Stimulated activated CD8-positive, alpha-beta memory T cell treated with anti-CD3 and anti-CD28 coated beads, Interleukin-15, amount 100 ng/mL, for 48 hours (primary cell): ENCODE measurements at places on chromosomes 12 and 14.

GRCh38 chr12:94191023-94191422, 42.6 kb downstream of the PLXNC1 start:
- no peak for DNase-seq

- no peak for DNase-seq
These were observed 57.9 kb upstream of the TMX1 start for GRCh38 chr14:51182131-51182565.

- no peak for DNase-seq
These were observed 122.8 kb upstream of the PDE3A start for GRCh38 chr12:20245491-20245890.

DNA sequence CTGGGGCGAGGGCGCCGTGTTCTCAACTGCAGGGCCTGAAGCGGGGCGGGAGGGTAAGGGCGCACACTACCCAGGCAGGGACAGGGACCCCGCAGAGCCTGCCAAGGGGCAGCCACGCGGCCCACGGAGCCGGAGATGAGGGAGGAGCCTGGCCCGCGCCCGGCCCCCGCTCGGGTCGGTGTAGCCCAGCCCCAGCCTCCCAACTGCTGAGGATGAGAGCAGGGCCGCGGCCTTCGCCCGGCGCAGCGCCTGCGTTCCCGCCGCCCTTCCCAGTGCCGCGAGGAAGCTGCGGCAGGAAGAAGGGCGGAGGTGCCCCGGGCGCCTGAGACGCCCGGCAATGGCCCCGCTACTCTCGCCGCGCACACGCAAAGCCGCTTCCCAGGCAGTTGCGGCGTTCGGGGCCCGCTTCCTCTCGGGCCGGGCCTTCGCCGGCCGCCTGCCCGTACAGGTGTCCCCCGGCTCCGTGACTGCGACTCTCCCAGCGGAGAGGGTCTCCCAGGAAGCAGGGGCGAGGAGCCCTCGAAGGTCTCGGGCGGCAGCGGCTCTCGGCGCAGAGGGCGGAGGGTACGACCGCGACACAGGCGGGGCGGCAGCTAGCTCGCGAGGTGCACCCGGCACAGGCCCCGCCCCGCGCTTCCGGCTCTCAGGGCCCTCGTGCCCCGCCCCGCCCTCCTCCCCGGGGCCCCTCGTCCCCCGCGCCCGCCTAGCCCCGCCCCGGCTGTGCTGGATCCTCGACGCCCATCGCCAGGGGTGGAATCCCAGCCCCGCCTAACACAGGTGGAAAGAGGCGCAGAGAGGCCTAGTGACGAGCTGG, 24.8 kb upstream of the YY1 start:
- DNase-seq, result peak; percentile 91

- DNase-seq, result no peak
These were observed 387.0 kb downstream of the RPS29 start for GRCh38 chr14:49199159-49199558.

GRCh38 chr12:11821386-11822080, 172.1 kb downstream of the ETV6 start:
- DNase-seq, result no peak

- DNase-seq, result no peak
These were observed 37.3 kb upstream of the E2F7 start for GRCh38 chr12:77102691-77103090.

GRCh38 chr12:98332642-98333041, 182.7 kb upstream of the TMPO start:
- no peak for DNase-seq

GRCh38 chr12:51232642-51233041, 6.0 kb upstream of the DAZAP2 start:
- no peak for DNase-seq

DNA sequence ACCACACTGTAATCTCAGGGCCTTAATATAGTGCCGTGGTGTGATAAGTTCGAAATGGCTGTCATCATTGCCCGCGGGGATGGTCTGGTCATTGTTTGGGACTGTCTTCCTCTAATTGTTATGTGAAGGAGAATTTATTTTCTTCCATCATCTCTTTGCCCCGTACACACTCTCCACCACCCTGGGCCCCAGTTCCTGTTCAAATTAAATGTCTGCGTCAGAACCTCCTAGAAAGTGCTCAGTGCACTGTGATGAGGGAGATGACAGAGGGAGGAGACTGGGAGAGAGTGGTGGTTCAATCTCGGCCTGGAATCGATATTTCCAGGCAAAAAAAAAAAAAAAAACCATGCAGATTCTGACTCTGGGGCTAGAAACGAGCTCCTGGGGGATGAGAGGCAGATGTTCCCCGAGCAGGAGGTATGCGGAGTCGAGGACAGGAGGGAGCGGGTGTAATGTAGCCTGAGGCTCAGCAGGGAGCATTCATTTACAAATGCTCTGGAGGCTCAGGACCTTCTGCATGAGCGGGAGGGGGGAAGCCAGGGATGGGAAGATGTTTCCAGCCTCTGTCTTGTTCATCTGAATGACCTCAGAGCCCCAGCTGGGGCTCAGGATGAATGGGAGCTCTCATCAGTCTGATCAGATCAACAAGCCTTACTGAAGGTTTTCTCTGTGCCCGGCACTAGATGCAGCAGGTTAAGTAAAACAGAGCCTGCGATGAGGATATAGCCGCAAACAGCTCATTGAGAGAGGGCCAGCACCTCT, 219.5 kb downstream of the TBX5 start:
- DNase-seq, result no peak

DNA sequence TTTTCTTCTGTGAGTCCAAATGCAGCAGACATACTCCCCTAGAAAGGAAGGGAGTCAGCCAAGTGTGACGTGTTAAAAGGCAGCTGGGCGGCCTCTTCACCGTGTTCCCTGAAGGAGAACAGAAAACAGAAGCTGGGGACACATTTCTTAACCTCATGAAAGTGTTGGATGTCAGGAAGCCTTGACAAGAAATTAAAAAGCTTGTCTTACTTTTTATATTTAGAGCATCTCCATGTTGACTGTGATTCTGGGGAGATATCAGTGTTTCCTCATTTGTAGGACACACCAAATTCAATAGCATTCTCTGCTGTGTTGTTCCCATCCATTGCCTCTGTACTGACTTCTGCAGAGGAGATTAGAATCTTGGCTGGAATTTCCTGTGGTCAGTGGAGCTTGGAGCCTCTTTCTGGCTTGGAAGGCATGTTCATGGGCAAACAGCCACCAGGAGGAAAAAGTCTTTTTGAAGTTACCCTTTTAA, 93.7 kb downstream of the RMST start:
- no peak for DNase-seq

DNA sequence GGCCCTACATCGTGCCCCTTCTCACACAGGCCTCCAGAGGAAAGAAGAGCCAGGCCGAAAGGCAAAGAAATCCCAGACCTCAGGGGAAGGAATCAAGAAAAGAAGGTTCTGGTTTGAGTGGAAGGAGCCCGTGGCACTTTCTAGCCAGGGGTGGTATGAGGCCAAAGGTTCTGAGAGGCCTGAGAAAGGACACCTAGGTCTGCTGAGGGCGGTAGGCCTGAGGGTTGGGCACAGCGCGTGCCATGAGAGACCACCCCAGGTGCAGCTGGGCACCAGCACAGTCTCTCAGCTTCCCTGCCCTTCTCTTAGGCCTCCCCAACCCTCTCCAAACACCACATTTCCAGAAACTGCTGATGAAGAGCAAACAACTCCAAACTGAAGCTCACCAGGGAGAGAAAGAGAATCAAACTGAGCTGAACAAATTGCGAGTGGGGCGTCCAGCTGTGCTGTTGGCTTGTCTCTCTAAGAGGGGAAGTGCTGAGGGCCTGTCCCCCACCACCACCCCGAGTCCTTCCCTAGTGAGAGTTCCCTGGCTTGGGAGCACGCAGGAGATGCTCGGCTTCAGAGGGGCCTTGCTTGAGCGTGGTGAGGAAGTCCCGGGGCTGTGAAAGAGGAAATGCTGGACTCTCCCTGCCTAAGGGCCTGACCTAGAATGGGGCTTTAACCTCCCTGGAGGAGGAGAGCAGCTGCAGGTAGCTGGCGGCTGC, 184.8 kb downstream of the ZFP36L1 start:
- no peak for DNase-seq

- DNase-seq, result no peak
These were observed 3.4 kb downstream of the CCER1 start for GRCh38 chr12:90951432-90952105.

- DNase-seq, result no peak
These were observed 139.4 kb upstream of the CDKN3 start for GRCh38 chr14:54257424-54257823.

- DNase-seq, result no peak
These were observed 80.1 kb downstream of the IRF2BPL start for GRCh38 chr14:76948213-76948947.

- DNase-seq, result no peak
These were observed 29.2 kb upstream of the TMED10 start for GRCh38 chr14:75205591-75205990.

- no peak for DNase-seq
These were observed 190.4 kb downstream of the PAH start for GRCh38 chr12:102726686-102727085.

GRCh38 chr14:70008284-70009262, 129.4 kb downstream of the SMOC1 start:
- DNase-seq, result no peak

GRCh38 chr12:132253698-132254480, 75.5 kb downstream of the GALNT9 start:
- no peak for DNase-seq

GRCh38 chr12:97300891-97301290, 161.7 kb upstream of the RMST start:
- DNase-seq, result no peak

GRCh38 chr12:33248364-33248763, 191.3 kb downstream of the SYT10 start:
- no peak for DNase-seq

- DNase-seq, result no peak
These were observed 14.8 kb downstream of the KMT5A start for GRCh38 chr12:123398550-123399254.

GRCh38 chr14:99612071-99612737, 8.2 kb upstream of the CCDC85C start:
- DNase-seq, result no peak

DNA sequence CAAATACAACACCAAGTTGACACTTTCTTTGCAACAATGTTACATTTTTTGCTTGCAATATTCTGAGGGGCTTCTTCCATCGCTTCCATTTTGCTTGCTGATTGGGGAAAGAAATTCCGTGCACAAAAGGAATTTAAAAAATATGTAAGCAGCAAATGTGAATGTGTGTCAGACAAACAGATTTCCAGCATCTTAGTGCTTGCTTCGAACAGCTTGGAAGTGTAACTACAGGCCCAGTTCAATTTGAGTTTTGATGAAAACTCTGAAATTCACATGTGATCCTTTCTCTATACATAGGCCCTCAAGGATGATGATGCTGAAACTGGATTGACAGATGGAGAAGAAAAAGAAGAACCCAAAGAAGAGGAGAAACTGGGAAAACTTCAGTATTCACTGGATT, 399.1 kb downstream of the PAWR start:
- no peak for DNase-seq

- no peak for DNase-seq
These were observed 5.6 kb downstream of the AACS start for GRCh38 chr12:125070661-125071390.

DNA sequence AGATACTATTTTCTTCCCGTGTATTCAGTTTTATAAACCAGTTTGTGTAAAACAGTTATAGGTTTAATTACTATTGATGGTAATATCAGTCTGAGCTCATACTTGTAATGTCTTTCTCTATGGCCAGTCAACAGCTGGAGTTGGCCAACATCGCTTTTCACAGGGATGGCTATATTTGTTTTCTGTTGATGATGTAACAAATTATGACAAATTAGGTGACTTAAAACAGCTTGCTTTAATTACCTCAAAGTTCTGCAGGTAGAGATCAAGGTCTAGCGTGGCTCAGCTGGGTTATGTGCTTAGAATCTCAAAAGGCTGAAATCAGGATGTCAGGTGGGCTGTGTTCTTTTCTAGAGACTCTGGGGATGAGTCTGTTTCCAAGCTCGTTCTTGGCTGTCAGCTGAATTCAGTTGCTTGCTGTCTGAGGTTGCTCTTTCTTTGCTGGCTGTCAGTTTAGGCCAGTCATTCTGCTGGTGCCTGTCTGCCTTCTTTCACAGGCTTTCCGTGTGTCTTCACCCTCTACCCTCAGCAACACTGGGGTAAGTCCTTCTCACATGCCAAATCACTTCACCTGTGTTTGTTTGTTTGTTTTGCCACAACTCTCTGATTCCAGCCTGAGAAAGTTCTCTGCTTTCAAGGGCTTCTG, 370.2 kb upstream of the E2F7 start:
- DNase-seq, result no peak

DNA sequence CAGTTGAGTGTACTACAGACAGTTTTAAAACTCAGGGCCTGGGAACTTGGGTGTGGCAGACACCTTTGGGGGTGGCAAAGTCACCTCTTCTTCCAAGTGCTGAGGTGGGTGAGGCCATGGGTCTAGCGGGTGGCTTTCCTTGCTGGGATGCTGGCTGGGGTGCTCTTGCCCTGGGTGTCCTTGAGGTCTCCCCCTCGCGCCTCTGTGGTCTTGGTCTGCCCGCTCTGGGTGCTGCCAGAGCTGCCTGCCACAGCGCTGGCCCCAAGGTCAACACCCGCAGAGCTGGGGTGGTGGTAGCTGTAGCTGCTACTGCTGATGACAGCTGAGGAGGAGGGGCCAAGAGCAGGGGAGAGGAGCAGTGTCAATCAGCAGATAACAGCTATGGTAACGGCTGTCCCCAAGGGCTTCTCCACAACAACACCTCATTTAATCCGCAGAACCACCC, 6.8 kb downstream of the KRT74 start:
- peak; percentile 1 for DNase-seq

DNA sequence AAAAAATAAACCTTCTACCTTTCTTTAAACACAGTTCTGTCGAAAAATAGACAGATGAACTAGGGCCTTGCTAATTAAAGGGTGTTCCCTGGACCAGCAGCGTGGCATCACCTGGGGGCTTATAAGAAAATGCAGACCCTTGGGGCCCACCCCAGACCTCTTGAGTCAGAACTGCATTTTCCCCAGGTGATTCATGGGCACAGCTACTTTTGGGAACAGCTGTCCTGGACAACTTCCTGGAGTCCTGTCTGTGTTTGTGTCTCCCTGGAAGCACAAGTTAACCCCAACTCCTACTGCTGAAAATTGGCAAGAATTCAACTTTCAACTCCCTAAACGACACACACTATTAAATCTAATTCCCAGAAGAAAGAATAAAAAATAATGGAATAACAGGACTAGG, 17.8 kb downstream of the FBLN5 start:
- DNase-seq, result no peak

DNA sequence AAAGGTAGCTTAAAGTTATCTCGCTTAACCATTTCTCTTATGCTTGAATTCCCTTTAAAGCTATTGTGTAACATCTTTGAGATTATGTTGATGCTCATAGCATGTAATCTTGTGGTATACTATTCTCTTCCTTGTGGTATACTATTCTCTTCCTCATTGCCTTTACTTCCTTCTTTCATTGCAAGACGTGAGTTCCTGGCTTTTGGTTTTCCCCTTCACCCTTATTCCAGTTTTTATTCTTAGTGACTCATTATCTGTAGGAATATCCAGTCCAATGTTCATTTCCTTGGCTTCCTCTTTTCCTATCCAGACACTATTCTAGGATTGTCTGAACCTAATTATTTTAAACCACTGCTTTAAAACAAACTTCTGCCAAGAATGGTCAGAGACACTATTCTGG, 564.0 kb downstream of the CCER1 start:
- no peak for DNase-seq

- DNase-seq, result no peak
These were observed 953.8 kb downstream of the TRHDE start for GRCh38 chr12:73225941-73226340.

- no peak for DNase-seq
These were observed 430.2 kb upstream of the TMPO start for GRCh38 chr12:98085046-98085755.

GRCh38 chr14:81319314-81319713, 80.8 kb downstream of the STON2 start:
- no peak for DNase-seq

- DNase-seq, result peak; percentile 66
These were observed at the start of gene ERO1A for GRCh38 chr14:52695481-52696091. TSS of gene ERO1A (minus strand) at chr14:52695558. CDS start at chr14:52695481, 77 bp downstream.
